ENCODE measurements at places on chromosomes 3 and 15.

DNA sequence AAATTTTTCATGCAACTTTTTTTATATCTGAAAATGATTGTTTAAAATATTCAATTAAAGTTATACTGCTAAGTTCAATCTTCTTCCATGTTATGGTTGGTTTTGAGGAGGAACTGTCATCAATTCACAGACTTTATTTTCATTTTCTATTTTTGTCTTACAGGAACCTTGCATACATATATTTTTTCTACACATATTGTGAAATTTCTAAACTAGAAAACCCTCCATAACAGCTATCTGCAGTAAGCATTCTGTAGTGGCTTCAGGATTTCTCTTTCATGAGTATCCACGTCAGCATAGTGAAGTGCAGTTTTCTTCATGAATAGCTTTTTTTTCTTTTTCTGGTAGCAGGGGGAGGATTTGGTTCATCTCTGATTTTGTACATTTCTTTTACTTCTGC, 48.2 kb downstream of the ATR start:
- H3K27me3 ChIP-seq: no peaks in the 10 kb centered on the region
- peaks cover 40% of the 10 kb centered on the region for H3K36me3 ChIP-seq
- no peak overlapping the region for H3K27ac ChIP-seq

- H3K4me1 ChIP-seq: no peaks in the 10 kb centered on the region
- H3K27ac ChIP-seq: no peak overlapping the region
- no peak for DNase-seq
- H3K4me3 ChIP-seq: no peak overlapping the region
These were observed 106.8 kb downstream of the SEMA6D start for GRCh38 chr15:47824147-47824546.

DNA sequence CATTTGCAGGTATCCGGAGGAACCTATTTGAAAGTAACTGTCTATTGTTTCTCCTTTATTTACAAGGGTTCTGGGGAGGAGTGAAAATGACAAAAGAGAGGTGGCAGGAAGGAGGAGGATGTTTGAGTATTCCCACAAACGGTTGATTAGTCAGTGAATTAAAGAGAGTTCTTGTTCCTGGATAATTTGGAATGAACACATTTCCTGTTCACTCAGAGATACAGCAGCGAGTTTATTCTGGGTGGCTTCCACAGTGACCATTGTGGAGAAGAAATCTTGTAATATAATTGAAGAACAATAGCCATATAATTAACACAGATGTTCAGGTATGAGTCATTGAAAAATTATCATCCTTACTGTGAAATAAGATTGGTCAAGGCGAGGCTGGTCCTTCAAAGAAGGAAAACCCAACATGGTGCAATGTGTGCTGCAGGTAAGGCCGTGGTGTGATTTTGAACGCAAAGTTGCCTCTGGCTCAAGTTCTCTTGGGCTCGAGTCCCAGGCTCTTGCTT, 77.3 kb downstream of the NFKBIZ start:
- no peaks in the 10 kb centered on the region for H3K36me3 ChIP-seq
- H3K27me3 ChIP-seq: no peaks in the 10 kb centered on the region
- H3K4me1 ChIP-seq: peaks cover 9% of the 10 kb centered on the region

- H3K36me3 ChIP-seq: no peaks in the 10 kb centered on the region
- H3K27ac ChIP-seq: no peak overlapping the region
- H3K4me3 ChIP-seq: no peak overlapping the region
- H3K4me1 ChIP-seq: no peaks in the 10 kb centered on the region
These were observed 264.2 kb downstream of the VPS13C start for GRCh38 chr15:61796056-61796455.

- H3K4me1 ChIP-seq: no peaks in the 10 kb centered on the region
- no peak for DNase-seq
- H3K27me3 ChIP-seq: no peaks in the 10 kb centered on the region
- no peak overlapping the region for H3K27ac ChIP-seq
These were observed 370.6 kb upstream of the PROK2 start for GRCh38 chr3:72155391-72156064.

DNA sequence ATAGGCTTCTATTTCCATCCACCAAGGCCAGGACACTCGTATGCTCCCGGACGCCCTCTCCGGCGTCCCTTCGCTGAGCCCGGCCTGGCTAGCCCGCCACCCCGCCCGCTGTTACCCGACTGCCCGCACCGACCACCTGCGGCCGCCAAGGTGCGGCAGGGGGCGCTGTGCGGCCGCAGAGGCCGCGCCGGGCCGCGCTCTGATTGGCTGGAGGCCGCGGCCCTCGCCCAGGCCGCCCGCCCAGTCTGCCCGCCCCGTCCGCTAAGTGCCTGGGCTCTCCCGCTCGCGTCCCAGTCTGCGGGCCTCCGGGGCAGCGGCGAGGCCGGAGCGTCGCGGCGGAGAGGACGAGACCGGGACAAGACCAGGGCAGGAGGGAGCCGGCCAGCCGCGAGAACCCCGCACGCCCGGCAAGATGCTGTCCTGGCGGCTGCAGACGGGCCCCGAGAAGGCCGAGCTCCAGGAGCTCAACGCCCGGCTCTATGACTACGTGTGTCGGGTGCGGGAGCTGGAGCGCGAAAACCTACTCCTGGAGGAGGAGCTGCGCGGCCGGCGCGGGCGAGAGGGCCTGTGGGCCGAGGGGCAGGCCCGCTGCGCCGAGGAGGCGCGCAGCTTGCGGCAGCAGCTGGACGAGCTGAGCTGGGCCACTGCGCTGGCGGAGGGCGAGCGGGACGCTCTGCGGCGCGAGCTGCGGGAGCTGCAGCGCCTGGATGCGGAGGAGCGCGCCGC, at the start of gene SYNM:
TSS of gene SYNM (plus strand) at position 293 of the 726 bp plus-strand sequence. CDS start at position 413, 120 bp downstream.
- DNase-seq: peak; percentile 52
- H3K4me3 ChIP-seq: no peak within 1 kb of the TSS
- H3K36me3 ChIP-seq: no peaks in the 10 kb centered on the region
- peaks cover 12% of the 10 kb centered on the region for H3K27me3 ChIP-seq
- H3K4me1 ChIP-seq: peaks cover 15% of the 10 kb centered on the region
- H3K27ac ChIP-seq: no peak within 1 kb of the TSS

GRCh38 chr15:88904624-88905327, 8.4 kb downstream of the MFGE8 start:
- no peaks in the 10 kb centered on the region for H3K36me3 ChIP-seq
- peaks cover 15% of the 10 kb centered on the region for H3K4me1 ChIP-seq
- no peak overlapping the region for H3K4me3 ChIP-seq
- no peaks in the 10 kb centered on the region for H3K27me3 ChIP-seq
- peak overlapping the region; percentile 54 for H3K27ac ChIP-seq

DNA sequence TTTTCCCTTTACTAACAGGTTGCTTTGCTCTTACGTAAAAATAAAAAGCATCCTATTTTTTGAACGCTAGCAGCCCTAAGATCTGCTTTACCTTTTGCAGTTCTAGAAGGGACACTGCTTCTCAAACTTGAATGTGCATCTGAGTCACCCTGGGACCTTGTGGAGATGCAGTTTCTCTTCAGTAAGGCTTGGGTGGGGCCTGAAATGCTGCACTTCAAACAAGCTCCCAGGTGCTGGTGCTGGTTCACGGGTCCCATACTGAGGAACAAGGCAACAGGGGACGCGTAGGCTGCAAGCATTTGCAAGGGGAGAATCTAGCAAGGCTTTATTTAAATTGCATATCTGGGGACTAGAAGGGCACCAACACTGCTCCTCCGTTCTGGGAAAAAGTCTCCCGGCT, 30.0 kb downstream of the MB21D2 start:
- no peaks in the 10 kb centered on the region for H3K36me3 ChIP-seq
- no peaks in the 10 kb centered on the region for H3K27me3 ChIP-seq
- H3K4me3 ChIP-seq: no peak overlapping the region
- DNase-seq: no peak
- H3K4me1 ChIP-seq: peaks cover 3% of the 10 kb centered on the region
- H3K27ac ChIP-seq: no peak overlapping the region

- no peaks in the 10 kb centered on the region for H3K27me3 ChIP-seq
- DNase-seq: no peak
- no peak overlapping the region for H3K4me3 ChIP-seq
- no peaks in the 10 kb centered on the region for H3K4me1 ChIP-seq
- H3K27ac ChIP-seq: no peak overlapping the region
These were observed 391.3 kb downstream of the TIGIT start for GRCh38 chr3:114685161-114685560.

GRCh38 chr3:145015253-145015652, 1043.6 kb downstream of the DIPK2A start:
- no peaks in the 10 kb centered on the region for H3K4me1 ChIP-seq
- no peak for DNase-seq
- H3K36me3 ChIP-seq: no peaks in the 10 kb centered on the region
- no peak overlapping the region for H3K4me3 ChIP-seq

GRCh38 chr3:23685541-23686258, 120.1 kb upstream of the UBE2E1 start:
- no peaks in the 10 kb centered on the region for H3K4me1 ChIP-seq
- no peak overlapping the region for H3K27ac ChIP-seq
- H3K27me3 ChIP-seq: no peaks in the 10 kb centered on the region
- no peaks in the 10 kb centered on the region for H3K36me3 ChIP-seq
- H3K4me3 ChIP-seq: no peak overlapping the region
- DNase-seq: no peak

- H3K4me3 ChIP-seq: no peak overlapping the region
- H3K4me1 ChIP-seq: peaks cover 14% of the 10 kb centered on the region
- no peaks in the 10 kb centered on the region for H3K27me3 ChIP-seq
- peak overlapping the region; percentile 18 for H3K27ac ChIP-seq
- DNase-seq: peak; percentile 80
These were observed 25.6 kb downstream of the SEC22C start for GRCh38 chr3:42556089-42556632.
